Nephron progenitor cell (in vitro differentiated cells): ENCODE measurements at places on chromosomes 16 and 17.

- no peak for DNase-seq
Measured at GRCh38 chr17:28396635-28397239, 9.3 kb downstream of the SLC46A1 start.

GRCh38 chr16:31064882-31065461 is 9.1 kb downstream of the ZNF668 start:
- no peak for DNase-seq

DNA sequence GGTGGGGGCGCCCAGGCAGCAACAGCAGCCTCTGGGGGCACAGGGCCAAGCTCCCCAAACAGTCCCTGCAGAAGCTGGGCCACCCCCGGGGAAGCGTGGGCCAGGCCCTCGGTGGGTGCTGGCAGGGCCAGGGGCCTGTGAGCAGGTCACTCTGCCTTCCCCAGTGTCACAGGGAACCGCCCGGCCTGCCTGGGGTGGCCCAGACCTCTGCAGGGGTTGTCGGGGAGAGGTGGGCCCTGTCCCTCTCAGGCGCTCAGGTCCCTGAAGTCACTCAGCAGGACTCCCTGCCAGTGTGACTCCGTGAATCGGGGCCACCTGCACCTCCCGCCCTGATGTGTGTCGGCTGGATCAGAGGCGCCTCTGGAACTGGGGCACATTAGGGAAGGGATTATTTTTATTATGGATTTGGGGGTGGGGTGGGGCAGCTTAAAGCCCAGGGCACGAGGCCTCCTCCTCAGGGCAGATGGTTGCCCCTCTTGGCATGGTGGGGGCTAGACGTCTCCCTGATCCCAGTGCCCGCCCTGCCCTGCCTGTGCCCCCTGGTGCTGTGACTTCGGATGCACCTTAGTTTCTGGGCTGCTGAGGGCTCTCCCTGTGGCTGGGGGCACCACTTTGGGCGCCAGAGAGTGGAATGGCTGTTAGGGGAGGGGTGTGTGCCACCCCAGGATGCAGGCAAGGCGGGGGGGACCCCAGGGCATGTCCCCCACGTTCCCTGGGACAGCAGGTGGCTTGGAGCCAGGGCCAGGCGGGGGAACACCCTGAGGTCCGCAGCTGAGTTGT is 1.2 kb upstream of the GNG13 start:
- DNase-seq = no peak

DNA sequence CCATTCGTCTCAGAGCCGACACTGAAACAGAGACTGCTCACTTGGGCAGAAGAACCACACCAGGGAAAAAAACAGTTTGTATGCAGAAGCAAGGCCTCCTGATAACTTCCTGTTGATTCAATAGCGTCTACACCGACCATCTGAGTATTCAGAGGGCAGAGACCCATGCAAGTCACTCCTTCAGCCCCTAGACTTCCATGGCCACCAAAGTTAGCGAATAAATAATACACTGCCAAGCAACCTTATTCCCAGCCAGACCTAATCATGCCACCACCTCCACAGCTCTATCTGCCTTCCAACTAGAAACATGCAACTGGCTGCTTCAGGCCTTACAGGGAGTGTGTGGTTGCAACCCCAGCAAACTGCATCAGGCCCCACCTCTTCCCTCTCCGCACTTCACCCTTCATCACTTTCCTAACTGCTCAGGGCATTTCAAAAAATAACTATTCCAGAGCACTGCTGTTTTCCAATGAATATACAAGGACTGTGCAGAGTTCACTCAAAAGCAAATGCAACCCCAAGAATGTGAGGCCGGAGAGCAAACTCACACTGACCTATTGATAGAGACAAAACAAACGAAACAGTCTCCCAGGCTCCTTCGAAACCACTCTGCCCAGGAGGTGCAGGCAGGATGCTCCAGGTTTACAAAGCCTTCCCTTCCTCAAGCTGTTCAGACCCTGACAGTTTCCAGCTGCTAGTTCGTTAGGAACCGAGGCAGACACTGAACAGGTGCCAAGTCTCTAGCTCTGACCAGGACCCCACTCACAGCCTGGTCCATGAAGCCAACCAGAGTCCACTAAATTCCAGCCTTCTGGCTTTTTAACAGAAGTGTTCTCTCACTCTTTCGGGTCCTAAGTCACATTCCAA is 3.6 kb downstream of the USP7 start:
- DNase-seq = no peak

DNA sequence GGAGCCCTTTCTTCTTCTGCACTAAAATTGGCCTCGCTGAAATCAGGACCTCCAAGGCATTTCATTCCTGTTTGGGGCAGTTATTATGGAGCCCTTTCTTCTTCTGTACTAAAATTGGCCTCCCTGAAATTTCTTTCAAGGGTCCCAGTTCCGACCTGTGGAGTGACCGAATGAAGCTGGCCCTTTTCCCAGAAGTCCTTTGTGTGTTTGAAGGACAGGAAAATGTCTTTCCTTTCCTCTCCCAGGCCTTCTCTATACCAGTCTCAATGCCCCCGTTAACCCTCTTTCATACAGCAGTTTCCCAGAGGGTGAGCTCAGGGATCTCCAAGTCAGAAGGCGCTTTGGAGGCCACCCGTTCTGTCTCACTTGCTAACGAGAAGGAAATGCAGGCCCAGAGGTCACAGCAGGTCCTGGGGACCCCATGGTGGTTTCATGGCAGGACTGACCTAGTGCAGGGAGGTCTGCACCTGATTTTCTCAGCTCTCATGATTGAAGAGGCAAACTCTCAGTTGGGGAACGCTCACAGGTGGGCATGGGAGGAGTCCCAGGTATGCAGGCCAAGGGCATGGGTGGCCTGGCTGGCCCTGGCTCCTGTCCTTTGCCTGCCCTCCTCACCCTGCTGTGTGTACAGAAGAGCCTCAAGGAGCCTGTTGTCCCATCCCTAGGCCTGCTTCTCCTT is 37.1 kb upstream of the DOC2B start:
- no peak for DNase-seq

DNA sequence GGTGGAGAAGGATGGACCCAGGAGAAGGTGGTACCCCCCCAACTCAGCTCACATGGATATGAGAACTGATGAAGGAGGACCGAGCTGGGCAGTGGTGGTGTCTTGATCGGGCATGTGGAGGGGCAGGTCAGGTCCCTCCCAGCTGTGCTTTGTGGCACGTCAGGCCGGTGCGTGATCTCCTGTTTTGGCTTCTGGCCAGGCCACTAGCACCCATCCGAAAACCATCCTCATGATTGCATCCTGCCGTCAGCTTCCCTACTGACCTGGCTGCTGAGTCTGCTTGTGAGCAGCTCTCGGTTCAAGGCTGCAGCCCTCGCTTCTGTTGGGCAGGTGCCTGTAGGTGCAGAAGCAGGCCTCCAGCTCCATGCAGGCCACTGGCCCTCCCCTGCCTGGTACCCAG is 53.1 kb downstream of the PLD6 start:
- DNase-seq = no peak

- no peak for DNase-seq
Measured at GRCh38 chr17:42901535-42902229, 1.1 kb downstream of the G6PC1 start.

DNA sequence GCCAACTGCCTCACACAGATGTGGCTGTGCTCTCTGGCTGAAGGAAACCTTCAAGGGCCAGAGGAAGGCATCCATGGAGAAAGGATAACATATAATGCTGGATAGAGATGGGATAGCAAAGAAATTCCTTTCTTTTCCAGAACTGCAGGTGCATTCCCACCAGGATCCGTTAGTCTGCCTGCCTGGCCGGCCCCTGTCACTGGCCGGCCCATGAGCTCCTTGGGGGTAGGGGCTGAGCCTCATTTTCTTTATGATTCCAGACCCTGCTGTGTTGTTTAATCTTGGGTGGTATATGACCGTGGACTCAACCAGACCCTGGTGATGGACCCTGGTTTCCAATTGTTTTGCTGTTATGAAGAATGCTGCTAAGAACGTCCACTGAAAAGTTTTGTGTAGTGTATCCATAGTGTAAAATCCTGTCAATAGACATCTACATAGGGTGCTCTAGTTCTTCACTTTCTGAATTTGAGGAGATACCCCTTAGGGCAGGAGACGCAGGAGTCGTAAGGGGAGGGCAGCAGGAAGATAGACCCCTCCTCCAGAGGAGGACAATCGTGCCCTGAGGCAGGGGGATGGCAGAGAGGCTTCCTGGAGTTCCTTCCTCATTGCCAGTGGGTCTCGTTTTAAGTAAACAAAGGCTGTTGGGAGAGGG is 93.4 kb downstream of the IRX3 start:
- no peak for DNase-seq

- DNase-seq = no peak
Measured at GRCh38 chr17:63697341-63698286, 2.3 kb downstream of the LIMD2 start.

GRCh38 chr16:106623-107324 is 28.7 kb downstream of the MPG start:
- DNase-seq = peak; percentile 54

GRCh38 chr17:30316736-30317135 is 17.1 kb downstream of the TMIGD1 start:
- DNase-seq = no peak

- DNase-seq = no peak
Measured at GRCh38 chr17:55177855-55178217, 86.9 kb upstream of the HLF start.

GRCh38 chr16:4667203-4667963 is 26.0 kb upstream of the NUDT16L1 start:
- DNase-seq = no peak

- DNase-seq = no peak
Measured at GRCh38 chr17:34711646-34712045, 132.3 kb downstream of the TMEM132E start.

DNA sequence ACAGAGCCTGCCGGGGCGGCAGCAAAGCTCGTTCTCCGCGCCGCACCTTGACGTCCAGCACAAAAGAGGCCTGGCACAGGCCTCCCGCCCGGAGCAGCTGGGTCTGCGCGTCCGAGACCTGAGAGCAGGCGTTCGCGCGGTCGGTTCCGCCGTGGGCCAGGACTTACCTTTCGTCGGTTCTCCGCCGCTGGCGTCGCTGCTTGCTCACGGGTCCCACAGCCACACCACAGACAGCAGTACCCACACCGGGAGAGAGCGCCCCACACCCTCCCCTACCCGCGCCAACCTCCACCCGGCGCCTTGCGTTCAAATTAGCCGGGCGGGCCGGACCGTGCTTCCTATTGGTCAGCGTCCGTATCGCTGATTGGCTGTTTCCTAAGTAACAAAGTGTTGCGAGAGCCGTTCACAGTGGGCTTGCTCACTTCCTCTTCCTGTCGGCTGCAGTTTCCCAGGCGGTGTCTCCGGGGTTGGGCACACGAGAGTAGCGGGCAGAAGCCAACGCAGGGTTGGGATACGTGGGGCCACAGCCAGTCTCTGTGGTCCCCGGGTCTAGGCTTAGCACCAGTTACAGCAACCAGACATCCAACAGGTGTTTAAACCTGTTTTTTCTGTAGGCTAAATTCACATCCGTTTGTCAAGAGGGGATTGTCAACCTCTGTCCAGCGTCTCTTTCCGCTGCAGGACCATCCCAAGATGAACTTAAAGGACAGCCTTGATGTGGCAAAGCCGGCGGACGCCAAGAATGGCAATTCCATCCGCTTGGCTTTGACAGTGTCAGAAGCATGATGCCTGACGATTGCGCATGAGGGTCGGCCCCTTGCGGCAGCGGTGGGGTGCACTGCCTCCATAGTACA is at the start of gene KIF18B:
TSS of gene KIF18B (minus strand) at position 313 of the 854 bp plus-strand sequence. CDS start 11,429 bp downstream, outside the sequence.
- DNase-seq = peak; percentile 87

DNA sequence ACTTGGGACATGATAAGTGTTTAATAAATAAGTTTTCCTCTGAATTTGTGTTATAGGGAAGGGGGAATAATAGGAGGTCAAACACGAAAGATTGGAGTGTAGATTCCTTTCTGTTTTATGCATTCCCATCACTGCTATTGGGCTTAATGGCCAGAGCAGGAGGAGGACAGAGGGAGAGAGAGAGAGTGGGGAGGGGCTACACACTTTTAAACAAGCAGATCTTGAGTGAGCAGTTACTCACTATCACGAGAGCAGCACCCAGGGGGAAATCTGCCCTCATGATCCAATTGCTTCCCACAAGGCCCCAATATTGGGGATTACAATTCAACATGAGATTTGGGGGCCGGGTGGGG is 505.0 kb downstream of the GRIN2A start:
- no peak for DNase-seq

DNA sequence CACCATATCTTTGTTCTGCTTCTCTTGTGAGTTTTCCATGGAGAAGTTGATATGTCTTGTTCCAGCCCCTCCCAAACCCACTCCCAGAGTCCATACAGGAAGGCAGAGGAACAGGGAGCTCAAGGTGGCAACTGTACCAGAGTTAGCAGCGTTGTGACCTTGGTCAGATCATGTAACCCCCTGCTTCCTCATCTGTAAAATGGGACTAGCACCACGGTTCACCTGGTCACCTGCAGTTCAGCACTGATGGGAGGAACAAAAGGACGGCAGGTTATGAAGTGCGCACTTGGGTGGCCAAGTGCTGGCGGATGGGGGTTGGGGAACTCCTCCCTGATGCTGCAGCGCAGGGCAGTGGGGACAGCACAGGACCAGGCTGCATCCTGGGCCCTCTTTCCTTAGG is 7.7 kb upstream of the NEUROD2 start:
- DNase-seq = no peak

- DNase-seq = no peak
Measured at GRCh38 chr17:45345246-45345553, 28.4 kb upstream of the MAP3K14 start.

DNA sequence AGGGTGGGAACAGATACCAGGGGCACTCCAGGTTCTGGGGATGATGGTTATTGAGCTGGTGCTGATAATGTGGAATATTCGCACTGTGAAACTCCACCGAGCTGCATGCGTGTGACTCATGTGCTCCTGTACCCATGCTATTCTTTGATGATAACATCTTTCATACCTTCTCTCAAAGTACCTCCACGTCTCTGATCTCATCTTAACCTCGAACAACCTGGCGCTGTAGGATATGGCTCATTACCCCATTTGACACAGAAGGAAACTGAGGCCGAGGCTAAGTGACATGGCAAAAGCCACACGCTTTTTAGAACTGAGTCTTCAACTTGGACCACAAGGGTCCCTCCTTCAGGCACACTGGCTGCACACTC is 30.2 kb upstream of the MRPS23 start:
- no peak for DNase-seq

GRCh38 chr17:41647940-41648410 is 23.6 kb upstream of the KRT17 start:
- peak; percentile 98 for DNase-seq

DNA sequence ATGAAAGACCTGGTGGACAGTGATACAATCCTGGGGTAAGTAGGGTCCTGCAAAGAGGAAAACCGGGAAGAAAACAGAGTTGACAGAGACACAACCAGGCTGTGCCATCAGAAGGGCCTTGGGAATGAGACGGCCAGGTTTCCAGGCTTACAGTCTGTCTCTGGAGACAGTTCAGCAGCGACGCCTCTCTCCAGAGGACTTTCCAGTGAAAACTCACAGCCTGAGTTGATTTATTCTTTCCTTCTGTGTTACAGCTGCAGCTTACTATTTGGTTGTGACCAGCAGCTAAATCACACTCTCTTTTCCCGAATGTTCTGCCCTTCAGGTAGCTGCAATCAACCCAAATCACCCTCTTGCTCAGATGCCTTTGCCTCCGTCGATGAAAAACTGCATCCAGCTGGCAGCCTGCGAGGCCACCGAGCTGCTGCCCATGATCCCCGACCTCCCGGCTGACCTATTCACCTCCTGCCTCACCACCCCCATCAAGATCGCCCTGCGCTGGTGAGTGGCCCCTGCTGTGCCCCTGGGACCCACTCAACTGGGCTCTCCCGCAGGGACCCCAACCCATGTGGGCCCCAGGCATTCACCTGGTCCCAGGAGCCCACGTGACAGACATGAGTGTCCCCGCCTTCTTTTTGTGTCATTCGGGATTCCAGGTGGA is 209.2 kb downstream of the RPTOR start:
- DNase-seq = no peak
